Jurkat, Clone E6-1 (cell line): ENCODE measurements at places on chromosomes 2 and 18.

DNA sequence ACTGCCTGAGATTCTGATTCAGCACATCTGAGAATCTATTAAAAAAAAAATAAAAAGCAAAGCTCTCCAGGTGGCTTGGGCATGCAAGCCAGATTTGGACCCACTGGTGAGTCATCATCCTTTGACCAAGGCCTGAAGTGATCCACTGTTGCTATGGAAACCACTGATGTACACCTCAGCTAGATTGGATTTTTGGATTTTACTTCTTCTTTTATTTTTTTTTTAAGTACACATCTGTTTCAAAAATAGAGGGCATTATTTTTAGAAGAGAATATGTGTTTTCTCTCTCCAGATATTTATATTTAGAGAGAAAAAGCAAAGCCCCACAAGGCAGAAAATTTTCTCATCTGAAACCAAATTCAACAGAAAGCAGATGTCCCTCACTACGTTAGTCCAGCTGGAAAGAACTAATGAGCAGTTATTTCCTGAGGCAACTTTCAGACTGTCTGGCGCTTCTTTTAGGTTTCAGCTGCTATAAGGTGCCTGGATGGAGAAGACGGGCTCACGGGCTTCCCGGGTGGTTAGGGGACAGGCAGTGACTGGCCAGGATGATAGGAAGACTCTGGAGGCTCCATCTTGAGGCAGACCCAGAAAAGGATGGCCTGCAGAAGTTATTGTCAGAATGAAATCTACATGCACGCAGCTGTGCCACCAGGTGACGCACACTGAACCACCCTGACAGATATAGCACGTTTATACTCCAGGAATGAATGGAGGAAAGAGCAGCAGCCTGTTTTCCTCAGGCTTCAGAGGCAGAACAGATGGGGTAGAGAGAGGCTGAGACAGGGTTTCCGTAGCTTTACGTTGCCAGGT, 50.5 kb downstream of the MRPL35 start:
- peak; percentile 15 for DNase-seq

GRCh38 chr2:132652474-132652873, 17.5 kb downstream of the LYPD1 start:
- no peak for DNase-seq

- DNase-seq, result no peak
These were observed 61.7 kb downstream of the KCMF1 start for GRCh38 chr2:85032621-85033020.

- DNase-seq, result no peak
These were observed 320.0 kb downstream of the FSIP2 start for GRCh38 chr2:186058614-186059013.

- DNase-seq, result no peak
These were observed 296.6 kb upstream of the CRIM1 start for GRCh38 chr2:36058953-36059352.

GRCh38 chr18:8478968-8479370, 130.3 kb upstream of the RAB12 start:
- no peak for DNase-seq

DNA sequence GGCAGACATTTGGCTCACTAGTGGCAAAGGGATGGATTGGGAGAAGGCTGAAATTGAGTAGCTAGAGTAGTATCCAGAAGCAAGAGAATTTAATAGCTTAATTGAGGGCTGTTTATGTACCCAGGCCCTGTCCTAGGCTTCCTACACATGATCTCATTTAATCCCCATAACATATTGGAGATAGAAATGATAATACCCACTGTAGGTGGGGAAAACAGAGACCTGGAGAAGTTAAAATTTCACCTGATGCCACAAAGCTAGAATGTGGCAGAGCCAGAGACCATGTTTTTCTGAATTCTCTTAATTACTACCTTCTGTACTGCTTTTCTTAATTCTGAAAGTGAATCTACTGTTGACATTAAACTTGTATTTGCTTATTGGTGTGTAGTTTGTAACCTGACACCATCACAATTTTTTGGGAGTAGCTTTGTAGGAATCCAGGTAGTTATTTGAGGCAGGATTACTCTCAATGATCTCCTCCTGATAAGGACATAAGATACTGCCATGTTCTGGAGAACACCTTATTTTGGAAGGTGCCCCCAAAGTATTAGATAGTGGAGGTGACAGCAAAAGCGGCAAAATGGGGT, 42.2 kb downstream of the RAB10 start:
- no peak for DNase-seq

DNA sequence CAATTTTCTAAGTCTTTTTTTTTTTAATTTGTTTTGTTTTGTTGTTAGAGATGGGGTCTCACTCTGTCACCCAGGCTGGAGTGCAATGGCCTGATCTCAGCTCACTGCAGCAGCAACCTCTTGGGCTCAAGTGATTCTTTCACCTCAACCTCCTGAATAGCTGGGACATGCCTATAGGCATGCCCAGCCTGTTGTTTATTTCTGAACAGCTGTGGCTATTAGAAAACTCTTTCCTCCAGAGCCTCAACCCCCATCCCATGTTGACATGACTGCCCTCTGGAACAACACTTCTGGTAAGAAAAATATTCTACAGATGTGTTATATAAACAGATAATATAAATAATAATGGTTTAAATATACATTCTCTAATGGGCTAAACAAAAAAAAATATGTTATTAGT, 44.4 kb upstream of the TWSG1 start:
- no peak for DNase-seq

- DNase-seq, result peak; percentile 99
These were observed 328.4 kb upstream of the DDX18 start for GRCh38 chr2:117486081-117486480.

GRCh38 chr18:13112982-13113381, 105.6 kb upstream of the LDLRAD4 start:
- DNase-seq, result no peak

DNA sequence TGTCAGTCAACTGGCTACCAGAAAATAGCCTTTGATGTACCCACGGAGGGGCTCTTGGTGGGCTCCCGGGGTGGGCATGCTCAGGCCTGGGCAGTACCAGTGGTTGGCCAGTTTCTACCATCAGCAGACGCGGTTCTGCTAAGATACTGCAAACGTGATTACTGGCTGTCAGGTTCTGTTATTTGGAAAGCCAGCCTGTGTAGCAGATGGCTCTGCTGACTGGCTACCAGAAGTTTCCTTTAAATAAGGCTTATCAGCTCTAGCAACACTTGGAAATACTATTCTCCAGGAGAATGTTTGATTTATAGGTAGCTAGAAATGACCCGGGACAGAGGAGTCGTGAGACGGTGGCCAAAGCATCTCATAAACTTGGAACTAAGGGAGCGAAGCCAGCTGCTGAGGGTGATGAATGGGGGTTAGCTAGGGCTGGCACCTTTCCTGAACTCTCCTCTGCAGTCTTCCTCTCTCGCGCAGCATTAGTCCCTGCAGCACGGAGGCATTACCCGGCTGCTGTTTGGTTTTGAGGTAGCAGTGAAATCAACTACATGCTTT, 171.9 kb downstream of the AGAP1 start:
- DNase-seq, result no peak

DNA sequence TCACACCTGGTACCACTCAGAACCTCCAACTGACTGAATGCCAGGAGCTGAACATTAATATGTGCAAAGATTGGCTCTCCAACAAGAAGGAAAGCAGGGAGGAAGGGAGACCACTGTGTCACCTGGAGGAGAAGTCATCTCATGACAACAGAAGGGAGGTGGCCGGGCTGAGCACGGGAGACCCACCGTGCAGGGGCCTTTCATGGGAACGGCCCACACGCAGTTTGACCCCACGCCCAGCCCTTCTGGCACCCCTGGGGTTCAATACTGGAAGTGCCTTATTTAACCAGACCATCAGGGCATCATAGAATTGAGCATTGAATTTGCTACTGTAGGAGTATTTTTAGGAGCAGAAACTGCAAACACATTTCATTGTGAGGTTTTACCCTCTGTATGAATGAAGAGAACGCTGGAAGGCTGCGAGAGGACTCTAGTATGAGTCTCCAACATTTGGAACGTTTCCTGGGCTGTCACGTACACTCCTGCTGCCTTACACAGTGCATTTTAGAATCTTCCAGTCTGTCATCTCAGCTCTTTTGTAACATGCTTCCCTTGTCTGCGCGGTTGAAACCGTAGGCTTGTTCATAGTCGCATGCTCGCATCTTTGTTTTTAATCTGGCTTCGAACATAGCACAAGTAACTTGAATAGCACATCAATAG, 132.1 kb downstream of the NFATC1 start:
- no peak for DNase-seq
